ENCODE measurements at places on chromosomes 12 and 14.

DNA sequence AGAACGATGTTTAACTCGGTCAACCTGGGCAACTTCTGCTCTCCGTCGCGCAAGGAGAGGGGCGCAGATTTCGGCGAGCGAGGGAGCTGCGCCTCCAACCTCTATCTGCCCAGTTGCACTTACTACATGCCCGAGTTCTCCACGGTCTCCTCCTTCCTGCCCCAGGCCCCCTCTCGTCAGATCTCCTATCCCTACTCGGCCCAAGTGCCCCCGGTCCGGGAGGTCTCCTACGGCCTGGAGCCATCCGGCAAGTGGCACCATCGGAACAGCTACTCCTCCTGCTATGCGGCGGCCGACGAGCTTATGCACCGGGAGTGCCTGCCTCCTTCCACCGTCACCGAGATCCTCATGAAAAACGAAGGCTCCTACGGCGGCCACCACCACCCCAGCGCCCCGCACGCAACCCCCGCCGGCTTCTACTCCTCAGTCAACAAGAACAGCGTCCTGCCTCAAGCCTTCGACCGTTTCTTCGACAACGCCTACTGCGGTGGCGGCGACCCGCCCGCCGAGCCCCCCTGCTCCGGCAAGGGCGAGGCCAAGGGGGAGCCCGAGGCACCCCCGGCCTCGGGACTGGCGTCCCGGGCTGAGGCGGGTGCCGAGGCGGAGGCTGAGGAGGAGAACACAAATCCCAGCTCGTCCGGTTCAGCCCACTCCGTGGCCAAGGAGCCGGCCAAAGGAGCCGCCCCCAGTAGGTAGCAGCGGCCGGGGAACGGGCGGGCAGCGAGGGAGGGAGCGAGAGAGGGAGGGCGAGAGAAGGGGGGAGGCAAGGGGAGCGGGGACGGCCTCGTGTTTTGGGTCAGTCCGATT lies 513 bp downstream of the HOXC11 start:
- DNase-seq = no peak

GRCh38 chr14:65356327-65356836 lies 56.1 kb upstream of the FUT8 start:
- no peak for DNase-seq

- DNase-seq = no peak
These were observed 65.5 kb downstream of the PELI2 start for GRCh38 chr14:56183631-56184157.

GRCh38 chr12:129540954-129541353 lies 362.9 kb downstream of the TMEM132D start:
- no peak for DNase-seq

GRCh38 chr12:89082370-89082753 lies 269.9 kb downstream of the DUSP6 start:
- DNase-seq = no peak

GRCh38 chr12:65335021-65335714 lies 56.7 kb downstream of the MSRB3 start:
- no peak for DNase-seq

DNA sequence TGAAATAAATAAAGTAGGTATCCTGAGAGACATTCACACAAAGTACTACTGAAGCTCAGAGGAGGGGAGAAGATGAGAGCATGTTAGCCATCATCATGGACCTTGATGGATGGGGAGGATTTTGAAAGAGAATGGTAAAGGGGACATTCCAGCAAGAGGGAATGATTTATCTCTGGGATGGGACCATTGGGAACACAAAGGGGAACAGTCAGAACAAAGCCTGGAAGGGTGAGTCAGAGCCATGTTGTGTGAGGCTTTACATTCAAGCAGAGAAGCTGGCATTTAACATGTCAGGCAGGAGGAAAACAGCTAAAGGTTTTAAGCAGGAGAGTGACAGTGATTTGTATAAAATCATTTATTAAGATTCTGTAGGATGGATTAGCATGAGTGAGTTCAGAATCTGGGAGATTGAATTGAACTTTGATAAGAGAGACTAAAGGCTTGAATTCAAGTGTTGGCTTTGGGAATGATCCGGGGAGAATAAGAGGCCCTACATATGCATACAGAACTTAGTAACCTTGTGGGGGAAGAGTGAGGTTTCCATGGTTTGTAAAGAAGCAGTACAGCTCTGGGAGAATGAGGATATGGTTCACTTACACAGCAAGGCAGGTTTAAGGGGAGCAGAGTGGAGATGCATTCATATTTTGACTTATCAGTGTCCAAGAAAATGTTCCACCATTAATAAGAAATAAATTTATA lies 174.4 kb downstream of the SYT10 start:
- DNase-seq = no peak

DNA sequence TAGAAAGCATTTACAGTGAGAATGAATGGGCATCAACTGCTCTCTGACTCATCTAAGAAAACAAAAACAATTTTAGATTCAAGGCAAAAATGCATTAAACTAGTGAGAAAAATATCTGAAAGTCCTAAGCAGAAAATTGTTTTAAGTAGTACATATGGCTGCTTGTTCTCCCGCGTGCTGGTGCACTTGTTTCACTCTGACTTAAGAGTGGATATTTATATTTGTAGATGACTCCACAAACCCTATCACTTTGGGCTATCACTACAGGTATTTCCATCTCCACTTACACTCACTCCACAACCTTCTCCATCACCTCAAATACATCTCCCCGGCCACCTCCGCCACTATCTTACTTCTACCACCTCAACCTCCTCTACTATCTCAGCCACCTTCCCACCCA lies 253.9 kb upstream of the EGLN3 start:
- no peak for DNase-seq

- DNase-seq = no peak
These were observed 57.4 kb downstream of the TESC start for GRCh38 chr12:117041798-117042170.

- no peak for DNase-seq
These were observed 58.9 kb upstream of the RESF1 start for GRCh38 chr12:31900271-31900670.

- DNase-seq = no peak
These were observed 982.0 kb upstream of the TMEM132C start for GRCh38 chr12:127284870-127285431.

- no peak for DNase-seq
These were observed 780 bp downstream of the TBC1D15 start for GRCh38 chr12:71840231-71840847.

GRCh38 chr14:87698481-87698880 lies 294.5 kb downstream of the GALC start:
- no peak for DNase-seq

DNA sequence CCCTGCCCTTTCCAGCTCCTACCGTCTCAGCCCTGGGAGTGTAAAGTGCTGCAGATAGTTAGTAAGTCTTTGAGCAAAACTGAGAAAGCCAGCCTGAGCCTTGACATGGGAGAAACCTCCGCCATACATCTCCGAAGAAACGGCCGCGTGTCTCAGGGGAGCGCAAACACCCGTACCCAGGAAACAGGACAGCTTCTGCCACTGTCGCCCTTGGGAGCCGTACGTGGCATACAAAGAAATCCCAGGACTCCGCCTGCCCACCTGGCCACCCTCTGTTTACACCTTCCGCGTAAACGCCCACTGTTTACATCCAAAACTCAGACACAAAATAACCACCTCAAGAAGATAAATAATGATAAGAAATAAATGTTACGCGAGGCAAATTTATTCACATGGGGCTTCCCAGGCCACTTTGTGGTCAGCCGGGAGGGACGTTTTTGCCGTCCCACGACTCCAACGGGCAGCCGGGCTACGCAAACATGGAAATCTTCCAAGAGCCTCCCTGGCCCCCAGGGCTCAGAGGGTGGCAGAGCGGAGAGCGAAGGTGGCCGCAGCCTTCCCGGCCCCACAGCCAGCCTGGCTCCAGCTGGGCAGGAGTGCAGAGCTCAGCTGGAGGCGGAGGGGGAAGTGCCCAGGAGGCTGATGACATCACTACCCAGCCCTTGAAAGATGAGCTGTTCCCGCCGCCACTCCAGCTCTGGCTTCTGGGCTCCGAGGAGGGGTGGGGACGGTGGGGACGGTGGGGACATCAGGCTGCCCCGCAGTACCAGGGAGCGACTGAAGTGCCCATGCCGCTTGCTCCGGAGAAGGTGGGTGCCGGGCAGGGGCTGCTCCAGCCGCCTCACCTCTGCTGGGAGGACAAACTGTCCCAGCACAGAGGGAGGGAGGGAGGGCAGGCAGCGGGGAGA lies at the start of gene BDKRB2:
Gene BDKRB2 (plus strand): TSS at position 689 of the 908 bp plus-strand sequence. CDS start 32,269 bp downstream, outside the sequence.
- peak; percentile 51 for DNase-seq

GRCh38 chr12:39966256-39966655 lies 139.6 kb downstream of the SLC2A13 start:
- DNase-seq = no peak

- DNase-seq = no peak
These were observed 780.2 kb upstream of the SEL1L start for GRCh38 chr14:82313889-82314288.

- no peak for DNase-seq
These were observed 47.9 kb upstream of the PLEKHG7 start for GRCh38 chr12:92654929-92655328.

GRCh38 chr12:1606021-1606622 lies 11.7 kb upstream of the FBXL14 start:
- no peak for DNase-seq

GRCh38 chr14:73953731-73954130 lies 3.6 kb downstream of the COQ6 start:
- DNase-seq = no peak

DNA sequence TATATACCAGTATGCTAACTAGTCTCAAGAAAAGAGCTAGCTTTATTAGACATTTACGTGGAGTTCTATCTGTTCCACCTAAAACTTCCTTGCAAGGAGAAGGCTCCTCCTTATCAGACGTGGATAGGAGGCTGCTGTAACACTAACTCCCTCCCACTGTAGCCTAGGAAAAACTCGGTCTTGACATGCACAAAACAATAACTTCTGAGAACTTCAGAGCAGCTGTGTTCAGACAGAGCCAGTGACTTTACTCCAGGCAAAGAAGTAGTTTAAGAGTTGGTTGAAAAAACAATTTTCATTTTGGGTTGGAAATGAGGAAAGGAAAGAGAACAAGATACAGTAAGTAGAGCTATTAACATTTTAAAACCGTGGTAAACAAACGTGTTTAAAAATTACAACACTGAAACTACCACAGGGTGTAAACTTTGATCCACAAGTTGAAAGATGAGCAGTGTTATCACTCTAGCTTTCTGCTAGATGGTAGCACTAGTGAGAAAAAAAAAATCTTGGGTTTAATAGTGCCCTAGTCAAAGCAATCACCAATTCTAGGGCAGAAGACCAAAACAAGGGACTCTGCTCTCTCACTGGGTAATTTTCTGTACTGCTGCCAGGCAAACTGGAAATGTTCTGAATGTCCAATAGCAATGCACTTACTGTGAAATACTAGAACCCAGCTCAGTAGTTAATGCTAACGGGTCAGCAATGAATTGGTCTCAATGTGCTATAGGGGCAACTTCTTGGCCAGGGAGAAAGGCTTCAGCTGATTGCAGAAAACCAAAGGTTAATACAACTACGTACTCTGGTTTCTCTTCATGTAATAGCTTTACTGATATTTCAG lies 2.4 kb downstream of the ATF7 start:
- DNase-seq = no peak

DNA sequence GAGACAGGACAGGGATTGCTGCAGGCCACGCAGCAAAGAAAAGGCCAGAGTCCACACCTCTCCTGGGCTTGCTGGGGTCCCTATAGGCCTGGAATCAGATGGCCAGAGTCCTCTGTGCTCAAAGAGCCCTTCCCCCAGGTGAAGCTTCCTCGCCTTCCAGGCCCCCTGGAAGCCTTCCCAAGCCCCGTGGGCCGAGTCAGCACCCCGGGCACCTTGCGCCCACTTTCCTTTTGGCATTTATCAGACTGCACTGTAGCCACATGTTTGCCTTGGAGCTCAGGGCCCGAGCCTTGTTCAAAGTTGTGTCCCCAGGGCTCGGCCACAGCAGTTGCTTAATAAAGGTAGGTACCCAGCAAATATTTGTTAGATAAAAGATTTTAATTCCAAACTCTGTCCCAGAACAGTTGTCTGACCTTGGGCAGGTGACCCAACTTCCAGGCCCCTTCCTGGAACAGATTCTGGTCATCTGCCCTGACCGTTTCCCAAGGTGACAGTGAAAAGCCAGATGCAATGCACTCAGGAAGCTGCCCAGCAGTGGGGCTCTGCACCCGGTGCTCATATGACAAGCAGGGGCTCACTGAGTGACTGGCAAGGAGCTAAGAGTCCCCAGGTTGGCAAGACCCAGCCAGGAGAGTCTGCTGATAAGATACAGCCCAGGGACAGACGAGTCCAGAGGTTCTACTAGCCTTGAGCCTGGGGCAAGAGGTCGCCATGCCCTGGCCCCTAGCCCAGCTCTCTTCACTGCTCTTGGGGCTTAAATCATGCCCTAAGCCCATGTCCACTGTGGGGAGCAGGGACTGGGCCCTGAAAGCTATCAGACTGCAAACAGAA lies 81.2 kb downstream of the PITPNM2 start:
- DNase-seq = no peak

GRCh38 chr12:26108915-26109314 lies 15.9 kb downstream of the BHLHE41 start:
- no peak for DNase-seq

DNA sequence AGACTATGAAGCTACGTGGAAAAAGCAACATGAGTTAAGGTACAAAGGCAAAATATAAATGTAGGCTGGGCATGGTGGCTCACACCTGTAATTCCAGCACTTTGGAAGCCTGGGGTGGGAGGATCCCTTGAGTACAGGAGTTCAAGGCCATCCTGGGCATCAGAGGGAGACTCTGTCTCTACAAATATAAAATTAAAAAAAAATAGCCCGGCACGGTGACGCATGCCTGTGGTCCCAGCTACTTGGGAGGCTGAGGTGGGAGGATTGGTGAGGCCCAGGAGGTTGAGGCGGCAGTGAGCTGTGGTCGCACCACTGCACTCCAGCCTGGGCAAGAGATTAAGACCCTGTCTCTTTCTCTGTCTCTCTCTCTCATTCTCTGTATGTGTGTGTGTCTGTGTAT lies 4.0 kb upstream of the VPS37B start:
- DNase-seq = no peak

- DNase-seq = no peak
These were observed 4.9 kb downstream of the NCKAP5L start for GRCh38 chr12:49823350-49823749.

DNA sequence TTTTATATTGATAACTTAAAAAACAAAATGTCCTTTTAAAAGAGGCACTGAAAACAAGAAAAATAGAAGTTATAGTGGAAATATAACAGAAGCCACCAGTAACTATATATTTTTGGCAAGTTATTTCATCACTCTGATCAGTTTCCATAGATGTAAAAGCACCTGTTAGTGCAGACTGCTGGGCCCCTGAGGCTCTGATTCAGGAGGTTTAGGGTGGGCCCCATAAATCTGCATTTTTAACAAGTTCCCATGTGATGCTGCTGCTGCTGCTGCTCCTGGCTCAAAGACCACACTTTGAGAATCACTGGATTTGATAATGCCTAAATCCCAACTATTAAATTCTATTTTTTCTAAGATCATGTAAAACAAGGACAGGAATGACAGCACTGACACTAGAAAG lies 251.1 kb downstream of the MED13L start:
- no peak for DNase-seq

DNA sequence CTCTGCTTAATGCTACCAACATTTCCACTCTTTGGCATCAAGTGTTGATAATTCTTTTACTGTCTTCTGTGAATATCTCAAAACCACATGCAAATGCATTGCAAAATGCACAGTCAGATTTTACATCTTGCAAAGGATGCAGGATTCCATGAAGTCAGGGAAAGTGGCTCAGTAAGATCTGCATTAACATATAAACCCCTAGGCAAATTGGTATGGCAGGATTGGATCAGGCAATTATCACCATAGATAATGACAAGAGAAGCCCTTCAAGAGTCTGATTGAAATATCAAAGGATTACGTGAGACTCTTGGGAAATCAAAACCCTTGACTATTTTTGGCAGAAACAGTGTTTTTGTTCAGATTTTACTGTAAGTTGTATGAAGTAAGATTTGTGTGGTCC lies 71.0 kb downstream of the TMTC2 start:
- no peak for DNase-seq

GRCh38 chr14:95456281-95456680 lies 60.2 kb downstream of the SYNE3 start:
- no peak for DNase-seq
